NCI-H1417 treated with DMSO at 0.1 percent for 48 hours (cell line): ENCODE measurements at places on chromosomes 2 and 18.

DNA sequence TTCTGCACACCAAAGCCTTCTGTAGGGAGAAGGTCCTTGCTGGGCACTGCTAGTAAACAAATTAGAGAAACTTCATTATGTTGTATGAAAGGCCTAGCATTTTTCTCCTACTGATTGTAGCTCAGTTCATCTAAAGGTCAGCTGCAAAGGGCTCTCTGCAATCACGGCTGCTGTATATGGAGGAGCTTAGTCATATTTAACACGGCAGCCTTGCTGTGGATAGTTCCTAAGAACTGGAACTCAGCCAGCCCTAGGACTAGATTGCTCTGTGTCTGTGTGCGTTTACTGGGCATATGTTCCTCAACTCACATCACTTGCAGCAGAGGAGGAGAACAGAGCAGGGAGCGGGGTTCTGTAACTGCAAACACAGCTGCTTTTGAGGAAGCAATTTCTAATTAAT, 1103.9 kb upstream of the KLHL29 start:
- no peak for DNase-seq

- no peak for DNase-seq
Observed at GRCh38 chr2:71790226-71791060, 337.1 kb downstream of the DYSF start.

DNA sequence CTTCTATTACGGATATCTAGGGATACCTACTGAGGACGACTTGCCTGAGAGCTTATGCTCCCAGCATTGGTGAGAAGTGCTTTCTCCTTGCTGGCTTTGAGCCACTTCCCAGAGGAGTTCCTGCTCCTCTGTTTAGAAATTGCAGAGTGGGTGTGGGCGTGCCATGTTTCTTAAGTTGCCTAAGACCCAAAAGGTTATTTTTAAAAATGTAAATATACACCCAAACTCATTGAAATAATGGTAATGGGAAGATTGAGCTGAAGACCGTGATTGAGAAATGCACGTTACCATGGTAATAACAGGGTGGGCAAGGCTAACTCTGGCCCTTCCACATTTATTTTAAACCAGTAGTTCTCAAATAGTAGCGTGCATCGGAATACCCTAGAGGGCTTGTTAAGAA, 17.2 kb upstream of the TMEM200C start:
- DNase-seq, result no peak

- DNase-seq, result no peak
Observed at GRCh38 chr18:31504455-31505147, 6.6 kb downstream of the DSG2 start.

- no peak for DNase-seq
Observed at GRCh38 chr2:37683921-37684780, 12.7 kb upstream of the CDC42EP3 start.

DNA sequence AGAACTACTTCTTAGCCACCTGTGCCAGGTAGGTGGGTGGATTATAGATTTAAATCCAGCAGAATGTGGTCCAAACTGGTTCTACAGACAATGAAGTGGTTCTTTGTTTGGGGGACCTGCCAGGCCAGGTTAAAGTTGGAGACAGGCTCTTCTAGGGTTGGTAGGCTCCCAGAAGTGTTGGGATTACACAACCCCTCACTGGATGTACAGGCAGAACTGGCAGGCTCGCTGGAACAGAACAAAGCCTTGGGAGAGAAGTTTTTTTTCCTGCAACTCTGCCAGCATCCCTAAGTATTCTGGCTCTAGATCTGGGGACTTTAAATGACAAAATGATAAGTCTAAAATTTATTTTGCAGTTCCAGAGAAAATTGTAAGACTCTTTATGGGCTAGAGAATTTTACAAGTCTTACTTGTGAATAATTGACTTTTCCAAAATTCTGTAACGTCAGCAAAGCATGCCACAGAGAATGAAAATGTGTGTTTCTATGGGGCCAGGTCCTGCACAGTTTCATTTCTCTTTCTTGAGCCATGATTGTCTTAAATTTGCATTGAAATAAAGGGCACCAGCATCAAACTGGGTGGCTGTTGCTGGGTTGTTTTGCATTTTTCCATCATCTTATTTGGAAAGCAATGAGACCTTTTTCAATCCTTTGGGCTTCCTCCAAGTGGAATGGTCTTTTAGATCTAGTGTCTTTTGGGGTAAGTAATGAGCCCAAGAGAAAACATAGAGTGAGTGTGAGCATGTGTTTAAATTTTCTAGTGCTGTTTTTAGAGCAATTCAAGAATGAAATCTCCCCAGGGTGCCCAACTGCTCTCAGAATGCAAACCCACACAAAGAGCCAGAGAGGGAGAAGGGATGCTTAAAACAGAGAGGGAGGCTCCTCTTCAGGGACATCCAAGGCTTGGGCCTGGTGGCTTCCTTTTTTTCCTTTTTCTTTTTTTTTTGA, 32.4 kb upstream of the ATL2 start:
- no peak for DNase-seq

GRCh38 chr18:78737006-78737915, 242.4 kb upstream of the SALL3 start:
- DNase-seq, result no peak

DNA sequence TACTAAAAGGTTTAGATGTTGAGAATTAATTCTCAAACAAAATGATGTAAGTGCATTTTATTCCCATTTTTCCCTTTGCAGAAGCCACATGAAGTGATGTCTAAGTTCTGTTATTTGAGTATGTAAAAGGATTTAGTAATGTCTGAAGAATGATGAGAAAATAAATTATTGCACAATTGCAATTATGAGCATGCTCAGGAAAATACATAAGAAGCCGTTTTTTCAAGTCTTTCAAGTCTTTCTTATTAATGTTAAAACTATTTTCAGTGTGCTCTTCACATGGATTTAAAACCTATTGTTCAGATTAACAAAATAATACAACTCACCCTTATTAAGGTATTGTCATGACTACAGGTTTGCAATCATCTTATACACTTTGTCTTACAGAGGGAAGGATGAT, 331.4 kb upstream of the NETO1 start:
- no peak for DNase-seq
